CD4-positive, alpha-beta T cell treated with Interleukin-15 for 1 hour (primary cell): ENCODE measurements at places on chromosomes 13 and 19.

DNA sequence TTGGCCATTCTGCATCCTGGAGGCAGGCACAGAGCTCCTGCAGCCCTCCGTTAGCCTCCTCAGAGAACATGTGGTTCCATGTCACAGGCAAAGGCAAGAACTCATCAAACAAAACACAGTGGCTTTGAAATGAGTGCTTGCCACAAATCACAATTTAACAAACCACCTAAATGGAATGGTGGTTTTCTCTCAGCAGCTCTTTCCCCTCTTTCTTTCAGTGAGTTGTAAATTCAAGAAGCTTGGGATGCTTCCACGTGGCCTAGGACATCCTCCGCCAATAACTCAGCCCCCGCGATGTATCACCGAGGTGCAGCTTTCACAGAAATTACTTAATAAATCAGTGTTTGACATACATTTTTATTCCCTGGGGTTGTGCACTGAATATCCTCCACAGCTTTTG lies 65.4 kb upstream of the RFC3 start:
- DNase-seq, result no peak

DNA sequence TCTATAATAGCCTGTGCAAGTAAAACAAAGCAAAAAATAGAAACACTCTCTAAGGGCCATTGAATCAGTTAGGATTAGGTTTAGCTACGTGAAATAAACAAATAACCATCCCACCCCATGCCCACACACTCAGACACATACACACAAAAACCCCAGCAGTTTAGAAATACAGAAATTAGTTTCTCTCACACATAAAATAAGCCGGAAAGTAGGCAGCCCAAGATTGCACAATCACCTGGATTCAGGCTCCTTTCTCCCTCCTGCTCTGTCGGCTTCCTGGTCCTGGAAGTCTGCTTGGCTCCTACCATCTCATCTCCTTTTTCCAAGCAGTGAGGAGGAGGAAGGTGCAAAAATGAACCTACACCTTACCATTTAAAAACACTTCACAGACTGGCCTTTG lies 22.6 kb upstream of the USP12 start:
- DNase-seq, result no peak

- no peak for DNase-seq
Measured at GRCh38 chr19:1410136-1410786, 2.9 kb downstream of the DAZAP1 start.

DNA sequence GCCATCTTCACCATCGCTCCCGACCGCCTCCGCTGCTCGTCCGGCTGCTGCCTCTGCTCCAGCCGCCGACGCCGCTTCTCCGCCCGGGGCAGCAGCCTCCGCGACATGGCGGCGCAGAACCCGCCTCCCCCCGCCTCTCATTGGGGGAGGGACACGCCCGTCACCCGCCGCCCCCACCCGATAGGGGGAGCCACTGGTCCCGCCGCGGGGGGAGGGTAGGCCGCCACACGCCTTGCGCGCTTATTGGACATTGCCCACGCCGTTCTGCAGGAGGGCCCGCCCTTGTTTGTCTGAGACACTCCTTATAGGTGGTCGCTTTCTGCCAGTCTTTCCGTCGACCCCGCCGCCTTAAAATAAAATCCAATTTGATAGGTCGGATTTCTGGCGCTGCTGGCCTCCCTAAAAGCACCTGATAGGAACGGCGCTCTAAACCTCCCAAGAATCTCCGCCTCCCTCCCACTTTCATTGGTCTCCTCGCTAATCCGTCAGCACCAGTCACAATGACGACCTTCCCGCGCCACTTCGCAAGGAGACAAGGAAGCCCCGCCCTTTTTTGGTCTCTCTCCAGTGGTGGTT lies at the start of gene HNRNPL:
TSS of gene HNRNPL (minus strand) at position 127 of the 576 bp plus-strand sequence. CDS start at position 107, 20 bp downstream.
- no peak for DNase-seq

- no peak for DNase-seq
Measured at GRCh38 chr13:27534108-27534980, 84.0 kb upstream of the MTIF3 start.

GRCh38 chr19:2255112-2255845 lies 938 bp downstream of the JSRP1 start:
- no peak for DNase-seq

- peak; percentile 47 for DNase-seq
Measured at GRCh38 chr19:46537136-46538097, 41.8 kb upstream of the PNMA8B start.

- peak; percentile 83 for DNase-seq
Measured at GRCh38 chr19:3061182-3062161, 823 bp downstream of the TLE5 start.

DNA sequence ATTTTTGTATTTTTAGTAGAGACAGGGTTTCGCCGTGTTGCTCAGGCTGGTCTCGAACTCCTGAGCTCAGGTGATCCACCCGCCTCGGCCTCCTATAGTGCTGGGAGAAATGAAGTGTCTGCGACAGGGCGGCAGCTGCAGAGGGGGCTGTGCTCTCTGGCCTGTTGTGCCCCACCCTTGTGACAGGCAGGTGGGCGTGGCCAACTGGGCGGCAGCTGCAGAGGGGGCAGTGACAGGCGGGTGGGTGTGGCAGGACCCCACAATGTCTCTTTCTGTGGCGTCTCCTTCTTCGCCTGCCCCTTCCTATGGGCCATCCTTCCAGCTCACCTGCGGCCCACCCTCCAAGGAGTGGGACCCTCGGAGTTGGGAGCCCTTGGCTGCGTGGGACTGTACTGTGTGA lies 11.8 kb downstream of the STK11 start:
- DNase-seq, result no peak

DNA sequence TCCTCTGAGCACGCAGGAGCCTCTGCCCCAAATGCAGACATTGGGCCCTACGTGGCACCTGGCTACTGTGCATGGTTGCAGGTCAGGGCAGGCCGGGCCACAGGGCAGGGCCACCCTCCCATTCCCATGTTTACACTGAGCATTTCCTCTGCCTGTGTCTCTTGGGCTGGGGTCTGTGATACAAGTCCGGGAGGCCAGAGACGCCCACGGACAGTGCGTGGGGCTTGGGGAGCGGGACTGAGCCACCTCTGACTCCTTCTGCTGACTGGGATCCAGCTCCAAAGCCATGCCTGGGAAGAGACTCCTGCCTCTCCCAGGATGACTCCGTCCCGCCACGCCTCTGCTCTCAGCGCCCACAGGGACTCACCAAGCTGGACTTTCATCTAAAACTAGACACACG lies 18.8 kb downstream of the GAS6 start:
- no peak for DNase-seq

- no peak for DNase-seq
Measured at GRCh38 chr19:12482509-12482886, 2.1 kb downstream of the ZNF709 start.

- DNase-seq, result peak; percentile 91
Measured at GRCh38 chr19:39398297-39398864, 7.2 kb downstream of the MED29 start.

DNA sequence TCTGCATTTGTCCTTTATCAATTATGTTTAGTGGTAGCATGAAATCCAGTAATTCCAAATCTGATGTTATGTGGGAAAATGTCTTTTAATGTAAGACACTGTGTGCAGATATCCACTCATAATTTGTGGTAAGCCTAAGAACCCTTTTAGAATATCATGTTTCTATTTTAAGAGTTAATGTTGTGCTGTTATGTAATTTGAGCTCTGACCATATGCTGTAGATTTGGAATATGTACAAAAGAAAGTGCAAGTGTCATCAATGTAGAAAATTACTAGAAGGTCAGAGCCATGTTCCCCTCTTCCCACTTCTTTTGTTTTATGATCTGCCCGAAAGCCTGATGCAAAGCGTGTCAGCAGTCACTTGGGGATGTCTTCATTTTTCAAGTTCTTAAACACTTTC lies 44.5 kb downstream of the SCEL start:
- DNase-seq, result no peak

- peak; percentile 99 for DNase-seq
Measured at GRCh38 chr19:39833464-39834286, at the start of gene DYRK1B. DYRK1B (minus strand) TSS chr19:39834162; CDS start chr19:39831867, 2,295 bp downstream.

DNA sequence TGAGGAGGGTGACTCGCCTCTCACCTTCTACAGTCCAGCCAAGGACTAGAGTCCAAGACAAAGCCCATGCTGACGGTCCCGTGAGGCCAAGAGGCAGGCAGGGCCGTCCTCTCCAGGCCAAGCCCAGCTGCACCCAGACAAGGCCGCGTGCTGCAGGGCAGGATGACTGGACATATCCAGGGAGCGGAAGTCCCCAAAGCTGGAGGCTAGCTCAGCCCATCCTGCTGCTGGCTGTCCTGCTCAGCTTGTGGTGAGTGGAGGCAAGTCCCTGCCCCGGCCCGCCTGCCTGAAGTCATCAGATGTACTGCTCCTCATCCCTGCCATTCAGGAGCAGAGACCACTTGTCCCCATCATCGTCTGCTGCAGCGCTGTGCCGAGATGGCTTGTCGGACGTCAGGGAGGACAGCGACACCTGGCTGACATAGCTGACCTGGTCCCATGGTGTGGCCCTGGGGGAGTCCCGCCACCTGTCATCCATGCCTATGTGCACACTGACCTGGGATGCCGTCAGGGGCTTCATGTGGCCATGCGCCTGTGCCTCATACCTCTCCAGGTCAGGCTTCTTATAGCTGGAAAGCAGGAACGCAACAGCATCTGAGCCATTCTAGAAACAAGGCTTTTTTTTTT lies 72.8 kb downstream of the CCDC70 start:
- DNase-seq, result no peak

- DNase-seq, result no peak
Measured at GRCh38 chr13:46146898-46147297, 35.1 kb downstream of the LCP1 start.

- DNase-seq, result no peak
Measured at GRCh38 chr19:44745341-44745831, 3.1 kb upstream of the BCL3 start.

DNA sequence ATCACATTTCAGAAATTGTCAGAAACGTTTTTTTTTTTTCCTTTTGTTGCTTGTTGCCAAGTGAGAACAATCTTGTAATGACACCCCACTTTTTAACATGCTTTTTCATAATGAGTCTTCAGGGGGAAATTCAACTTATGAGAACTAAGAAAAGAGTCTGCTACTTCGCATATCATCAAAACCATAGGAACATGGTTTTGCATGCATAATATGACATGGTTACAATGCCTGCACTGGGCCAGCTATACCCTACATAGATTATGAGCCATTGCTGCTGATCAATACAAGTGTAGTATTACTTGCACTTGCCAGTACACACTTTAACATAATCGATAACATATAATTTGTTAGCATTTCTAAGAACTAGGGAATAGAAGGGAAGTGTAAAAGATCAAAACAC lies 191.0 kb upstream of the NBEA start:
- no peak for DNase-seq

- peak; percentile 43 for DNase-seq
Measured at GRCh38 chr19:41792513-41793413, 3.6 kb upstream of the CEACAM3 start.

DNA sequence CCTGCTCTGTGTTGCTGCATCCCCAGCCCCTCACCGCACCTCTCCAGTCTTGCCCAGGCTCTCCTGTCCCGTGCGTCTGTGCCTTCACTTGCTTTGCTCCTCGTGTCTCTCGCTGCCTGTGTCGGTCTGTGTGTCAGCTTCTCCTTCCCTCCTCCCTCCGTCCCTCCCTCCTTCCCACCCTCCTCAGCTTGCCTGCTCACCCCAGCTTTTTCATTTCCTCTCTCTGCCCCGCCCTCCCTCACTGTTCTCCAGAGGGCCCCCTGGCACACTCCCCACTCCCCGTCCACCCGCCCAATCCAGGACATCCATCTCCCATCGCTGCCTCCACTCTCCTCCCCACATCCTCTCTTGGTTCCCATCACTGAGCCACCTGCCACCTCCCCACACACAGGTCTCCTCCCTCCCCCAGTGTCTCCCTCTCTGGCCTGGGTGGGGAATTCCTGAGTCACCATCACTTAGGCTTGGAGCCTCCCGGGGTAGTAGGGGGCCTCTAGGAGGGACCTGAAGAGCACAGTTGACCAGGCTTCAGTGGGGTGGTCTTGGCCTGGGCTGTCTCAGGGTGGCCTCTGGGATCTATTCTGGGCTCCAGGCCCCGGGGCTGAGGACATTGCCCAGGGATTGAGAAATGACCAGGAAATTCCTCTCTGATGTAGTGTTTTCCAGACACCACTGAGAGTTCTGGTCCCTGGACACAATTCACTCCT lies at the start of gene PTGIR:
TSS of gene PTGIR (minus strand) at position 132 of the 704 bp plus-strand sequence. CDS start 864 bp downstream, outside the sequence.
- DNase-seq, result peak; percentile 56

- no peak for DNase-seq
Measured at GRCh38 chr19:2317300-2317699, 9.3 kb upstream of the LINGO3 start.

- no peak for DNase-seq
Measured at GRCh38 chr13:38386421-38386820, 36.8 kb downstream of the UFM1 start.

- no peak for DNase-seq
Measured at GRCh38 chr13:35690581-35691207, 214.2 kb upstream of the MAB21L1 start.

GRCh38 chr19:3369337-3370213 lies 3.2 kb downstream of the NFIC start:
- peak; percentile 23 for DNase-seq

GRCh38 chr19:43420954-43421353 lies 6.3 kb downstream of the TEX101 start:
- DNase-seq, result no peak

DNA sequence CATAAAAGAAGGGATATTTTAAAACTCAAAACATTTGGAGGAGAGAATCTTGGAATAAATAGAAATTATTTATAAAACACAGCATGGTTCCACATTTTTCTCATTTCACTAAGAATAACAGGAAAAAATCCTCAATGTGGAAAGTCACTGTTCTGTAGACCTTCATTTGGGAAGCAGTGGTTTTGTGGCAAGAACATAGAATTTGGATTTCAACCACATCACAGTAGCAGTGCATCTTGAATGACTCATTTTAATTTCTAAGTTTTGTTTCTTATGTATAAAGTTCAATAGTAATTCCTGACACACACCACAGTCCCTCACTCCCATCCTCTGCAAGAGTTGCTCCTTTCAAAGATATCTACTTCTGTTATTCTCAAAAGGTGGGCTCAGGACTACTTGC lies 264.0 kb downstream of the ENOX1 start:
- no peak for DNase-seq

GRCh38 chr13:21243045-21243897 lies 66.8 kb downstream of the MRPL57 start:
- DNase-seq, result no peak

DNA sequence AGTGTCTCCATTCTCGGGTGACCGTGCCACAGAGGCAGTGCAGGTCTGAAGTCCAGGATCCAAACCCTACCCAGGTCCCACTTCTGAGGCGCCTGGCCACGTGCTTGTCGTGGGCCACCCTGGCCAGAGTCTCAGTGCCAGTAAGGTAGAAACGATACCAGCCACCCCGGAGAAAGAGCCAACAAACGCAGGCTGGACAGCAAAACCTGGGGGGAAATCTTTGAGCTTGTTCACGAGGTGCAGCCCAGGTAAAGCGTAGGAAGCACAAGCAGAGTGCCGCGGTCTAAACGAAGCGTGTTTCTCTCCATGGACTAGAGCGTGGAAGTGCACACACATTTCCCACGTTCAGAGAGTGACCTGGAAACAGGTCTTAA lies 95.6 kb downstream of the ATP11A start:
- no peak for DNase-seq

DNA sequence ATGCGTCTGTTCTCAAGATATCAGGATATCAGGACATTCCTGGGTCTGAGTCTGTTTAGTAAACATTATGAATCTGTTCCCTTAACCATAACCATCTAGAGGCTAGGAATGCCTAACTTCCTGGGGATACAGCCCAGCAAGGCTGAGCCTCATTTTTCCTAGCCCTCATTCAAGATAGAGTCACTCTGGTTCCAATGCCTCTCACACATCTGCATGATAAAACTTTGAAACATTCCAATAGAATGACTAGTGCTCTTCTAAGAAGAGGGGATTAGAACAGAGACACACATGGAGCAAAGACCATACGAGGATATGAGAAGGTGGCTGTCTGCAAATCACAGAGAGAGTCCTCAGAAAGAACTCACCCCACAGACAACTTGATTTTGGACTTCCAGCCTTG lies 20.6 kb upstream of the CABP5 start:
- DNase-seq, result no peak

- no peak for DNase-seq
Measured at GRCh38 chr19:40282920-40283319, 2.2 kb downstream of the AKT2 start.
